ENCODE measurements at places on chromosomes 3 and 15.

GRCh38 chr15:72820278-72820677 is 36.7 kb upstream of the ADPGK start:
- no peak for DNase-seq

GRCh38 chr15:96031426-96032110 is 298.9 kb upstream of the NR2F2 start:
- DNase-seq: no peak

DNA sequence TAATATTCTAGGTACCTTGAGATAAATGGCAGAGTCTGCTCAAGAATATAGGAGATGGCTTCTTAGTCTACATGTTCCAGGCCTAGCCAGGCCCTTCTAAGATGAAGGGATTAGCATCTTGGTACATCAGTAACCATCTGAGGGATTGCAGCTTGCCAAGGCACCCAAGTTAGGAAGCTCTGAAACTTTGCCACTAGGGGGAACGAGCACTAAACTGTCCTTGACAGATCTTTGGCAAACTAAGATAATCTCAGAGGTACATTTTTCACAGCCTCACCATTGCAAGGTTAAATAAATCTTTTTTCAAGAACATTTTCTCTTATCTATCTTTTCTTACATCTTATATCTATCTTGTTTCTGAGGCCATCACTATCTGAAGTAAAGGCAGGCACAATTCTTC is 351.2 kb downstream of the RAP2B start:
- DNase-seq: no peak

DNA sequence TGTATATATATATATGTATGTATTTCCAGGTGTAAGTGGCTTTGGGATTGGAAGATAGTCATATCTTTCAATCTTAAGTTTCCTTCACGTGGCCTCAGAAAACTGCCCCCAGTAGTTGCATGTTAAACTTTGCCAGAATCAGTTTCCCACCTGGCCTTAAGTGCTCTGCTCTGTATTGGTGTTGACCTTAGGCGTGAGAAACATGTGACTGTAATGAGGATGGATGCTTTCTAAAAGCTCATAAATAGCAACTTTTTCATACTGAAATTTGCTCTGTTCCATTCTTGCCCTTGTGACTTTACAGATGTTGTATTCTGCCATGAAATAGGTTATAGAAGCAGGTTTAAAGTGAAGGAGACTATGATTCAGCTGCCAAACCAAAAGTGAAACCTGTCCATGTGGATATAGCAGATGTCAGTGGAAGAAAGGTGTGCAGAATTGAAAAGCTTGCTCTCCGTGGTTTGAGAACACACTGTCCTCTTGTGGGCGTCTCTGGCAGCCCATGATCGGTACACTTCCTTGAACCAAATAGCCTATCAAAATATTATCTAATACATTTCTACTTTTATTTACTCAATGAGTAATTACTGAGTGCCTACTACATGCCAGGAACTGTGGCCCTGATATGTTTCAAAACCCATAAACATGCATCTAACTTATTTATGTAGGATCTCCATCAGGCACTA is 15.8 kb downstream of the SCG5 start:
- no peak for DNase-seq

- peak; percentile 40 for DNase-seq
Observed at GRCh38 chr3:9600597-9600996, 47.0 kb upstream of the LHFPL4 start.

GRCh38 chr3:72549761-72550581 is 298.3 kb downstream of the SHQ1 start:
- DNase-seq: no peak

DNA sequence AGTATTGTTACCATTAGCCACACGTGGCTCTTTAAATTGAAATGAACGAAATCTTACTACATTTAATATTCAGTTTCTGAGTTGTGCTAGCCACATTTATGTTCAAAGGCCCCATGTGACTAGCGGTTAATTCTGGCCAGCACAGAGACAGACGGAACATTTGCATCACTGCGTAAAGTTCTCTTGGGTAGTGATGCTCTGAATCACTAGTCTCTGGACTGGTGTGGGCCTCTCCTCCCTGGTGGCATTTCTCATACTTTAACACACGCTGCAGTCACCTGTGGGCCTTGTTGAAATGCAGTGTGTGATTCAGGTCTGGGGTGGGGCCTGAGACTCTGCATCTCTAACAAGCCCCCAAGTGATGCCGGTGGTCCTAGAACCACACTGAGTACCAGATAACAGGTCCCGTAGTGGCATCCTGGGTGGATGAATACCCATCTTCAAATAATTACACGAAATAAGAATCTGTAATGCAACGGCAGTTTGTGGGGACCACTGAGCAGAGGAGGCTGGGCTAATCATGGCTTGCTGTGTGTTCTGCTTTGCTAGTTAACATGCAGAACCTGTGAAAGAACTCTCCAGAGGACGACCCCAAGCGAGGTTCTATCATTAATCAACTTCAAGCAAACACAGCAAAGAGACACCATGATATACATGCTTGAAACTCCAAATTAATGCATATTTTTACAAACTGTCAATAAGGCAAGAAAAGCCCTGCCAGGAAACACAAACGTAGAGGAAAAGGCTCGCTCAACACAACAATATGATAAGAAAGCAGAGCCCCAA is 623.8 kb downstream of the FOXP1 start:
- no peak for DNase-seq

DNA sequence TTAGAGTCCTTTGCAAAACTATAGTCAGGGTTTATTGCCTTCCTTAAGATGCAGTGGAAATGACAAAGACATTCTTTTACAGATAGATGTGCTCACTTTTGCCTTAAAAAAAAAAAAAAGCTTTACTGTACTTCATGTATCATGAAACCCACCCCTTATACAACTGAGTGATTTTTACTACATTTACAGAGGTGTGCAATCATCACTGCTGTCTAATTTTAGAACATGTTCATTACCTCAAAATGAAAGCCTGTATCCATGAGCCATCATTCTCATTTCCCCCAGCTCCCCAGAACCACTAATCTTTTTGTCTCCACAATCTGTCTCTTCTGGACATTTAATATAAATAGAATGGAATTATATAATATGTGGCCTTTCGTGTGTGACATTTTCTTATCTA is 111.9 kb downstream of the NR1I2 start:
- DNase-seq: no peak

GRCh38 chr3:87287011-87287410 is 10.6 kb upstream of the POU1F1 start:
- no peak for DNase-seq

DNA sequence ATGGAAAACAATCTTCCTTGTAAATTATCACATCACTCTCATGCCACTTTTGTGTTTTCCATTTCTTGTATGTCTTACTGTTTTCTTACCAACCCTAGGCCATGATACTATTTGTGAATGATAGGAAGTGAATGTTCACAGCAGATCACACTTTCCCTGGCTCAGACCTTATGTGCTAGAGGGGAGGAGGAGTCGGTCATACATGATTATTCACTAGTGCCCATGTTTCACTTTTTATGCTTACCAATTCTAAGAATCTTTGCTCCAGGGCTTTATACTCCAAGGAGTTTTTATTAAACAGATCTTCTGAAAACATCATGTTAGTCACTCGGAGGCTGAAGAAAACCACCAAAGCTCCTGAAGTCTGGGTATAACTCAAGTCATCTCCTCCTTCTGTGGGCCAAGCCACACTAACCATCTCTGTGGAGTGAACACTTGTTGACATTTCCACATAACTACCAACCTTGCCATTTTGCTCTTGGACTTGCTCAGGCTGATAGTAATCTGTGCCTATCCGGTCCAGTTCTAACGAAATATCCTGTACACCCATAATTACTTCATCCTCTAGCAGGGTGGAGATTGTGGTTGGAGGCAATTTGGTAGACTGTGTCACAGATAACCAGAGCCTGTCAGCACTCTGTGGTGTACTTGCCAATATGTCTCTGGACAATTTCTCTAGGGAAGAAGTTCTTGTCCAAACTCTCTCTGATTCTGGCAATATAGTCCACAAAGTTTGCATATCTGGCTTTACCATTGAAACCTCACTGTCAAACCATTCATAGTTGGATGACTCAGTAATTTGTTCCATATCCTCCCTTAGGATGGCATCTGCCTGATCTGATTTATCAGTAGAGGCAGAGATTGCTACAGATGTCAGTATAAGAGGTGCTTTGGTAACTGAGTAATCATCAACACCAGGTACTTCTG is 76.8 kb downstream of the IMPG2 start:
- DNase-seq: no peak

DNA sequence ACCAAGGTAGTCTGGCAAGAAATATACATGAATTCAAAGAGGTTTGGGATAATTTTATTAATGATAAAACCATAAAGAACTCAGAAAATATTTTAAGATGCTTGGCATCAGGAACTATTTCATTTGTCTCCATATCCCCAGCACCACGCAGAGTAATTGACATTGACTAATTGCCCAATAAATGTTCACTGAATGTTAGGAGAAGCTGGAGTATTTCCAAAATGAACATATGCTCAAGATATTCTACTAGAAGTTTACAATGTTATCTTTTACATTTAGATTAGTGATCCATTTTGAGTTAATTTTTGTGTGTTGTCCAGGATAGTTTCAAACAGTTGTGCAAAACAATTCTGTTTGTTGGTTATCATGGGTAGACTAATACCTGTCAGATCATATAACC is 298.8 kb upstream of the CTDSPL start:
- peak; percentile 11 for DNase-seq

DNA sequence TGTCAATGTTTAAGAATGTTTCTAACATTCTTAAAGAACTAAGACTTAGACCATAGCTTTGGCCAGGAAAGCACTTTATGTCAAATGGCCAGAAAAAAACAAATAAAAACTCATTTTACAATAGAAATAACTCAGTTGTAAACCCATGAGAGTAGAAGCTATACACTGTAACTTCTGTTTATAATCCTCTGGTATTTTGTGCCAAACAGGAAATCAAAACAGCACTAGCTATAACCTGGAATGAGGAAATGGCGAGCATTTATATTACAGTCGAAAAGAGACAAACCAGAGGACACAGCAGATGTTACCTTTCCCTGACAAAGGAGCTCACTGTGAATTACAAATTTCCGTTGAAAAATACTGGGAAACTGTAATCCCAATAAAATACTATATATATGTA is 10.3 kb downstream of the GK5 start:
- no peak for DNase-seq

GRCh38 chr3:195102609-195103467 is 168.1 kb downstream of the XXYLT1 start:
- DNase-seq: no peak

GRCh38 chr3:127037418-127037841 is 54.5 kb downstream of the PLXNA1 start:
- no peak for DNase-seq

DNA sequence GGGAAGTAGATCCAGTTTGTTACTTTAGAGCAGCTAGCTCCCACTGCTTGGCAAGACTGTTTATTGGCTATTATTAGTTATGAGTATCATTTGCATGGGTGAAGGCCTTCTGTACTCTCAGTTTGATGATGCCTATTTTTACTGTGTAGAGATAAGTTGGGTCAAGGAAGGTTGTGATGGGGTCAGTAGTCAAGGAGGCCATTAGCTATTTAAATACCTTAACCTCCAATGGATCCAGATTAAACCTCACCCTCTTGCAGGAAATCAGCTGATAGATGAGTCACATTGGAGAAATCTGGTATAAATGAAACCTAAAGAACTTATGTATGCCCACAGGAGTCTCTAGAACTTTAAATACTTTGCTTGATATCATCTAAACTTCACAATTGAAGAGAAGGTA is 45.0 kb downstream of the THBS1 start:
- DNase-seq: no peak

DNA sequence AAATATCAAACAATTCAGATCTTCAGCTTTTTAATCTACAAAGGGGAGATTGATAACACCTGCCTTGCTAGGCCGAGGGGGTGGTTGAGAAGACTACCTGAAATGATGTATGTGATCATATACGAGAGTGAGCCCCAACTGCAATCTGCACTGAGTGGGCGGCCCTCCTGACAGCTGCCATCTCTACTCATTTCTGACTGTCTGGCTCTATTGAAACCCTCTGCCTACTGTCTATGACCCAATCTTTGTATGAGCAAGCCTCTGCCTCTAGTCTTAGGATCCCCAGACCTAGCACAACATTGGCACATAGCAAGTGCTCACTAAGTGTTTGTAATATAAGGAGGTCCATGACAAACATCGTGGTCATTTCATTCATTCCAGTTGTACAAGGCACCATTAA is 144.4 kb upstream of the NR2F2 start:
- no peak for DNase-seq

DNA sequence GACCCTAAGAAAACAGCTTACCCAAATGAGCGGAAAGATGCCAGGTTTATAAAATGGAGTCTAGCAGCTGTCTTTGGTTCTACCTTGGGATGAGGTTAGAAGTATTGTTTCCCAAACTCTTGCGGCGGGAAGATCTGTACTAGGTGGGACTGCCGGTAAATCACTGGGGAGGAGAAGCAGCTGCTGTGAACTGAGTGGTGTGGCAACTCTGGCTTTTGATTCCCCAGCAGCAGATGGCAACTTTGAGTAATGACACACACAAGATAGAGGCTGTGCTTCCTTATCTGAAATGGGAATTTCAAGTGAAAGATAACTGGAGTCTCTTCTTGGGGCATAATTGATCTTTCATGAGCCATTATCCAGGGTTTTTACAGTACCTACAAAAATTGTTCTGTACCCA is 184.9 kb downstream of the ATG7 start:
- no peak for DNase-seq

- DNase-seq: no peak
Observed at GRCh38 chr15:41483519-41483918, 10.2 kb upstream of the ITPKA start.

GRCh38 chr3:197353867-197354567 is 55.6 kb upstream of the DLG1 start:
- DNase-seq: no peak

- DNase-seq: no peak
Observed at GRCh38 chr3:119531151-119531550, 28.3 kb downstream of the CD80 start.

DNA sequence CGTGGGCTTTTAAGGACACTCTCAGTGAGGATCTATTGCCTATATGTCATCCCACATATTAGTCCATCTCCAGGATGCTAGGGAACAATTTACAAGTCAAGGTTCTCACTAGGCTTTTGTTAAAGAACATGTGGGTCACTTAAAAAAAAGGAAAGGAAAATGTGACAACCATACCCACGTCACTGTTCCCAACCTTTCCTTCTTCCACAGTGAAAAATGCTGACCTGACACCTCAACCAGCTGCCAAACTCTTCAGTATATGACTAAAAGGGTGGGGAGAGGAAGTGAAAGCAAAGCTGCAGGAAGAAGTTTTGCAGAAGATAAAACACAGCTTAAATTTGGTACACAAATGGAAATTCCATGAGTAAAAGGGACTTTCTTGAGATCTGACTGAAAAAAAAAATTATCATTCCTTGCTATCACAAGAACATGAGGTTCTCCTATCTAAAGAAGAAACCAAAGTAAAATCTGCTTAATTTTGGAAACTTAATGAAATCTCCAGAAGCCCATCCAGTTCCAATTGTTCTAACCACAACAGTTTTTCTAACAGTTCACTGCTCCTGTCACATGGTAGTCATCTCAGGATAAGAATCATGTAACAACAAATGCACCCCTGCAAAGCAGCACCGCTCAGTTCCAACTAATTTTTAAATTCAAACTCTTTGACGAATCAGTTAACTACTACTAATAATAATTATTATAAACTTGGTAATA is 117.0 kb upstream of the TSPAN3 start:
- DNase-seq: no peak
